ENCODE measurements at places on chromosomes 12 and 14.

DNA sequence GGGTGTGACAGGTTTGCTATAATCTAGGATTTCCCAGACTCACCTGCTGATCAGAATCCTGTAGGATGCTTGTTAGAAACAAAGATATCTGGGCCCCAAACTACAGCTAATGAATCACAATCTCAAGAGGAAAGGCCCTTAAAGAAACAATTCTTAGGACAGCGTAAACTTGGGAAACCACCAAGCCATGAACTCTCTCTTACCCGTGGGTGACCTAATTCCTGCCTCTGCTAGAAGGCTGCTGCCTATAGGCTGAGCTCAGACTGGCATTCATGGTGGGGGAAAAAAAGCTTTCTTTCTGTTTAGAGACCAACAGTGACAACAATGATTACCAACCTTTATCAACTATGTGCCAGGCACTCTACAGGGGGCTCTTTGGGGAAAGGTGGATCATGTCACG is 213.9 kb upstream of the FKBP4 start:
- no peak for DNase-seq

DNA sequence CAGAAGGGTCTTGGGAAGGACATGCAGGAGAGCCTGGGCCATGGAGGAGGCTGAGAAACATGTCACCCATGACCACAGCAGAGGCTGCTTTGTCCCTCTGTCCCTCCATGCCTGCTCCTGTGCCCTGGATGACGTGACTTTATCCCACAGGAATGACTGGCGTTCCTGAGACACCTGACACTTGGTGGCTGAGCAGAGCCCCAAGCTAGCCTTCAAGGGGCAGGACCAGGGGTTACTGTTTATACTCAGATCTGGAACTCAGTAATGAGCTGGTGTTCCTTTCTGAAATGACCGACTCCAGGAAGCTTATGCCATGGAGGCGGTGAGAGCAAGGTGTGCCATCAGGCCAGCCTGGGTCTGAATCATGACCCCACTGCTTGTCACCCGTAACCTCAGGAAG is 44.2 kb downstream of the ZFP36L1 start:
- no peak for DNase-seq

DNA sequence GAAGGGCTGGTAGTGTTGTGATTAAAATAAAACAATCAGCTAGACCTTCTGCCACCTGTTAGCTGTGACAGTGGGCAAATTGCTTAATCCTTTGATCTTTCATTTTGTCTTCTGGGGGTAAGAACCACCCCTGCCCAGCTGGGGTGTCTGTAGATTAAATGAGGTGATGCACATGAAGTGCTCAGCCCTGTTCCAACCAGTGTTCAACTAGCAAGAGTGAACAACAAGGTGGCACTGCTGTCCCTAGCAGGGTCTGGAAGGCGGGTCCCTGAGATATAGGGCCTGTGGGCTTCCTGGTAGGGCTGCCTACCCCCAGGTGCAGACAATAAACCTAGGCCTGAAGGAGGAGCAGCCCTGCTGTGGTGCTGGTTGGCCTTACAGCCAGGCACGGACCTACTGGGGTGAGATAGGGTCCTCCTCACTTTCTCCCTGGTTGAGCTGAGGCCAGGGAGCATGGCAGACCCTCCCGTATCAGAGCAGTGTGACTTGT is 60.6 kb downstream of the ARL6IP4 start:
- no peak for DNase-seq

- peak; percentile 70 for DNase-seq
Measured at GRCh38 chr14:39169541-39169900, 612 bp downstream of the TRAPPC6B start.

GRCh38 chr14:73245480-73246325 is 8.4 kb downstream of the PAPLN start:
- no peak for DNase-seq

DNA sequence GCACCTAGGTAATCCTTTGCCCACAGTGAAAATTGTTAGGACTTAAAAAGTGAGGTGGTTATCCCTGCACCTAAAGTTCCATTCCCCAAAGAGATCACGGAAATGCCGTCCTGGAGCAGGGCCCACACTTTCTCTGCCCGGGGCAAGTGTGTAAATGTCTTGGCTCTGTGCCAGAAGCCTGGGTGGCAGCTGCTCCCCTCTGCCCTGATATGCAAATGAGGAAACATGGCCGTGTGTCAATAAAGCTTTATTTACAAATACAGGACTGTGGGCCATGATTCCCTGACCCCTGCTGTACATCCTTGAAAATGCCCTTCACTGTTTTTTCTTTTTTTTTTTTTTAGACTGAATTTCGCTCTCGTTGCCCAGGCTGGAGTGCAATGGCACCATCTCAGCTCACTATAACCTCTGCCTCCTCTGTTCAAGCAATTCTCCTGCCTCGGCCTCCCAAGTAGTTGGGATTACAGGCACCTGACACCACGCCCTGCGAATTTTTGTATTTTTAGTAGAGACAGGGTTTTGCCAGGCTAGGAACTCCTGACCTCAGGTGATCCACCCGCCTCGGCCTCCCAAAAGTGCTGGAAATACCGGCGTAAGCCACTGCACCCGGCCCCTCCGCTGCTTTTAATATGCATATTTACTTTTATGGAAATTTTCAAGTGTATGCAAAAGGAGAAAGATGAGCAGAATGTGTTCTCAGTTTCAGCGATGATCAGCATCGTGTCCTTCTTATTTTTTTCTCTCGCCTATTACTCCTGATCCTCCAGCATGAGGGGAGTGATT is 75.5 kb downstream of the GALNT9 start:
- DNase-seq: no peak

GRCh38 chr14:67618617-67619063 is 1.1 kb upstream of the ARG2 start:
- DNase-seq: peak; percentile 34

DNA sequence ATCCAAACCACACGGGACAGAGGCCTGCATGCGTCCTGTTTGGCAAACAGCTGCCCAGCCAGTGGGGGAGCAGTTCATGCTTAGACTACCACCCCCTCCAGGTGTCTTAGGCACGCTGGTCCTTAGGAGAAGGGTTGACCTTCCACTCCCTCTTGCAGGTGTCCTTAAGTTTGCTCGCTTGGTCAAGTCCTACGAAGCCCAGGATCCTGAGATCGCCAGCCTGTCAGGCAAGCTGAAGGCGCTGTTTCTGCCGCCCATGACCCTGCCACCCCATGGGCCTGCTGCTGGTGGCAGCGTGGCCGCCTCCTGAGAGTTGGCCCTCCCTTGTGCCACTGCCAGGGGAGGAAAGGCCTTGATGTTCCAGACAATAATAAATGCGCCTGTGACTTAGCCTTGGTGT is 1.8 kb downstream of the C12orf57 start:
- DNase-seq: no peak

GRCh38 chr12:55400229-55400628 is at the start of gene OR6C65:
Gene OR6C65, plus strand, starts transcription at chr12:55400529. Its CDS starts 0 bp downstream, at chr12:55400529.
- DNase-seq: no peak

- no peak for DNase-seq
Measured at GRCh38 chr12:99427104-99427503, 220.4 kb upstream of the GARIN6 start.

- no peak for DNase-seq
Measured at GRCh38 chr12:78918268-78918667, 53.7 kb downstream of the SYT1 start.

- no peak for DNase-seq
Measured at GRCh38 chr14:101823511-101824120, 62.1 kb downstream of the PPP2R5C start.

DNA sequence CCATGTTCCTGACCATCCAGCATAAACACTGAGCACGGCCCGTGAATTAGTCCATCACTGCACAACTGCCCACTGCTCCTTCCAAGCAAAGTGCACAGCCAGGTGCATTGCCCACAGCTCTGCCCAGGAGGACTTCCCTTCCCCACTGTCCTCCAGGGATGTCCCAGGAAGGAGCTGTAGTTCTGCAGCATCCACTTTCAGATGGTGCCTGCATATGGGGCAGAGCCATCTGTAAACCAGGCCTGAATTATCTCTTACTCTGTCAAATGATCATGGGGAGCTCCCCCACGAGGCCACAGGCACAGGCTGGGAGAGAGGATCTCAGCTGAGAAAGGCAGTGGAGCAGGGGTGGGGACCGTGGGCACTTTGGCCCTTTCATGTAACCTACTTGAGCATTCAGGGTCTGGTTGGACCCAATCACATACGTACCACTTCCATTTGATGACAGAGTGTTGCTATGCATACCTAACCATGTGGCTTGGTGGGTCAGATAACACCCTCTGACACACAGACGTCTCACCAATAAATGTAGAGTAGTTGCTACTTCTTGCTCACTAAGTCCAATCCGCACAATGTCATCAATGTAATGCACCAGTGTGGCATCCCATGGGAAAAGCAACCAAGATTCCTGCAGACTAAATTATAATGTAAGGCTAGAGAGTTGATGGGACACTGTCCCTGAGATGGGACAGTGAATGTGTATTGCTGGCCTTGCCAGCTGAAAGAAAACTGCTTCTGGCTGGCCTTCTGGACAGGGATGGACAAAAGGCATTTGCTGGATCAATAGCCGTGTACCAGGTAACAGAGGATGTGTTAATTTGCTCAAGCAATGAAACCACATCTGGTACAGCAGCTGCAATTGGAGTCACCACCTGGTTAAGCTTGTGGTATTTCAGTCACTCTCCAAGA is 113.8 kb upstream of the C14orf180 start:
- no peak for DNase-seq

GRCh38 chr12:50739611-50740010 is 24.3 kb upstream of the ATF1 start:
- DNase-seq: no peak

DNA sequence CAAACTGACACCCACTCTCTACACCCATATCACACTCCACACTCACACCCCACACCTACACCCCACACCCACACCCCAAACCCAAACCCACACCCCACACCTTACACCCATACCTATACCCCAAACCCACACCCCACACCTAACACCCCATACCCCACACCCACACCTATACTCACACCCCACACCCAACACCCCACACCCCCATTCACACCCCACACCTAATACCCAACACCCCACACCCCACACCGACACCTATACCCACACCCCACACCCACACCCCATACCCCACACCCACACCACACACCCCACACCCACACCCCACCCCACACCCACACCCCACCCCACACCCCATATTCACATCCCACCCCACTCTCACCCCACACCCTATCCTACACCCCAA is 38.5 kb downstream of the TMEM120B start:
- no peak for DNase-seq

DNA sequence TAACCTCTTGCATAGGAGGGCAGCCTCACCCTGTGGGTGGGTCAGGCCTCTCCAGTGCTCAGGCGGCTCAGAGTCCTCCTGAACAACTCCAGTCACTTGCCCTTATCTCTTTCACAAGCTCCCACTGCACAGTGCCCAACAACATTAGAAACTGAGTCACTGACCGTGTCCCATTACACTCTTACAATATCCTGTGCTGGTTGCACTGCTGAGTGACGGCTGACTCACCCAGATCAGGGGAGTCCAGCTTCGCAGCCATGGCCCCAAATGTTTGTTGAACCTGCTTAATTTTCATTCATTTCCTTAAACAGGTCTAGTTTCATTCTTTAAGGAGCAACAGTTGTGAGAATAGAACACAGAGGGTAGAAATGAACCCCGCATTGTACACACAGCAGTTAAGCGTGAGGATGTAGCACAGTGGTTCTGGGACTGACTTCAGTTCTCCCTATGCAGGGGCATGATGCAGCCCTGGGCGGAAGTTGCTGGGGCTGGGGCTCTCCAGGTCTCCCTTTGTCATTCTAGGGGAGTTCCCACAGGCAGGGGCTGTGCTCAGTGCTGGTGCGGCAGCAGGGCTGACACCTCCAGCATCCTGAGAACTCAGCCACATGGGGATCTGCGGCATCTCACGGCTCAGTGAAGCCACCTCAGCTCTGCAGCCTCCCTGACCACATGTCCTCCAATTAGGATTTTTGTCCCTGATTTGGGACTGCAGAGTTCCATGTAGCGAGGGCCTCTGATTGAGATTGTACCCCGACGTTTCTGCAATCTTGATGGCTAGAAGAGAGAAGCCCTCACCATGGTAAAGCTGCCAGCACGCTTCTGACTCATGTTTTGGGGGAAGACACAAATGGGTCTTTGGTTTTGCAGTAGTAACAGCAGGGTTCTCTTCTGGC is 16.1 kb downstream of the GPR68 start:
- DNase-seq: no peak

GRCh38 chr12:113948151-113948914 is 17.8 kb downstream of the RBM19 start:
- no peak for DNase-seq

GRCh38 chr12:106692896-106693820 is 81.3 kb upstream of the RIC8B start:
- DNase-seq: no peak

DNA sequence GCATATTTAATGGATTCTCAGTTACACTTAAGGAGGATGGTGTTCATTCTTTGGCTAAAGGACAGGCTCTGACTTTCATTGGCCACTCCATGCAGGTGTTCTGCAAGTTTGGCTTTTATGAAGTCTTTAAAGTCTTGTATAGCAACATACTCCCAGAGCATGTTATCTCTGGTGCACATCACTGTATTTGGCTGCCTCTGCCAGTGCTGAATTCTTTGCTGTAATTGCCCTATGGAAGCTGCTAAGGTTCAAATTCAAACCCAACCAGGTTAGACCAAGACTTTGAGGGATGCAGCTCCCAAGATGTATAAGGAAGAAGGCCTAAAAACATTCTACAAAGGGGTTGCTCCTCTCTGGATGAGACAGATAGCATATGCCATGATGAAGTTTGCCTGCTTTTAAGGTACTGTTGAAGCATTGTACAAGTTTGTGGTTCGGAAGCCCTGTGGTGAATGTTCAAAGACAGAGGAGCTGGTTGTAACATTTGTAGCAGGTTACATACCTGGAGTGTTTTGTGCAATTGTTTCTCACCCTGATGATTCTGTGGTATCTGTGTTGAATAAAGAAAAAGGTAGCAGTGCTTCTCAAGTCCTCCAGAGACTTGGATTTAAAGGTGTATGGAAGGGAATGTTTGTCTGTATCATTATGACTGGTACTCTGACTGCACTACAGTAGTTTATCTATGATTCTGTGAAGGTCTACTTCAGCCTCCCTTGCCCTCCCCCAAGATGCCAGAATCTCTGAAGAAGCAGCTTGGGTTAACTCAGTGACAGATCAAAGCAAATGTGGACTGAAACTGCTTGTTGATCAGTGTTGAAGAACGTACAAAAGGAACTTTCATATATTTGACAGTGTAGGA is 19.4 kb downstream of the TMEM116 start:
- DNase-seq: peak; percentile 39

GRCh38 chr12:64983771-64984278 is 137.3 kb downstream of the WIF1 start:
- DNase-seq: no peak

GRCh38 chr12:54700849-54701248 is 52.7 kb upstream of the DCD start:
- DNase-seq: no peak

GRCh38 chr12:20053782-20054181 is 314.6 kb upstream of the PDE3A start:
- no peak for DNase-seq

GRCh38 chr12:47807338-47807737 is 12.4 kb downstream of the HDAC7 start:
- DNase-seq: no peak

DNA sequence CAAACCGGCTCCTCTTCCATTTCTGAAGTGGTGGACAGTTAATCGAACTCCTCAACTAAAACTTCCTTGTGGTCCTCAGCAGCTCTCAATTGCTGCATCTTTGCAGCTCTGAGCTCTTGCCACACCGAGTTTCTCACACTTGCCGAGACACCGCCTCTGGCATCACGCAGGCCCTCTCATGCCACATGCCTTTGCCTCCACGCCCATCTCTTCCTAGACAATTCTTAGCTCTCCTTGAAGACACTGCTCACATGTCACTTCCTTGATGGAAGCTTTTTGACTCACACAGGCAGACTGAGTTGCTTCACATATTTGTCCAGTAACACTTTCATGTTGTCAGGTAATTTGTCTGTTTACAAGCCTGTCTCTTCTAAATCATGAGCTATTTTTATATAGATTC is 29.2 kb downstream of the KCNA1 start:
- DNase-seq: no peak

Data from T47D (cell line).